ENCODE measurements at places on chromosomes 4 and X. TPM values are rescaled to one million over a fixed set of nuclear protein-coding genes. Genes with fewer than 3 reads are reported as not detected.

The SPACA5 gene
- not detected for total RNA-seq

The TEX11 gene
- total RNA-seq: not detected

The ASB11 gene
- 60.8 TPM for total RNA-seq

GRCh38 chrX:38881727-38882126, 80.5 kb downstream of the MID1IP1 start:
- DNase-seq: no peak

DNA sequence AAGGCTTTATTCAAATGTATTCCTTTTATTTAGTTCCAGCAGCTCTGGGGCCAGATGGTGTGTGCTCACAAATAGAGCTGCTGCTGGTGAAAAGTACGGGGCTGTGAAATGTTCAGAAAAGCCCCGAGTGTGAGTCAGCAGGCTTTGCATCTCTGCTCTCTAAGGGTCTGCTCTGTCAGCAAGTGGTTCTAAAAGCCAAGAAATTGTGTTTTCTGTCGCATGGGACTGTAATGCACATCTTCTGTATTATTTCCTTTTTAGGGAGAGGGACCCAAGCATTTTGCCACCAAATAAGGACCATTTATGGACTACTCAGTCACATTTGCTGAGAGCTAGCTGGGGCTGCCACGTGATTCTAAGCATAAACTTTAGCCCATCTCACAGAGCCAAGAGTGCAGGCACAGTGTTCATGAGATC, 82.9 kb upstream of the NHS start:
- DNase-seq: no peak

DNA sequence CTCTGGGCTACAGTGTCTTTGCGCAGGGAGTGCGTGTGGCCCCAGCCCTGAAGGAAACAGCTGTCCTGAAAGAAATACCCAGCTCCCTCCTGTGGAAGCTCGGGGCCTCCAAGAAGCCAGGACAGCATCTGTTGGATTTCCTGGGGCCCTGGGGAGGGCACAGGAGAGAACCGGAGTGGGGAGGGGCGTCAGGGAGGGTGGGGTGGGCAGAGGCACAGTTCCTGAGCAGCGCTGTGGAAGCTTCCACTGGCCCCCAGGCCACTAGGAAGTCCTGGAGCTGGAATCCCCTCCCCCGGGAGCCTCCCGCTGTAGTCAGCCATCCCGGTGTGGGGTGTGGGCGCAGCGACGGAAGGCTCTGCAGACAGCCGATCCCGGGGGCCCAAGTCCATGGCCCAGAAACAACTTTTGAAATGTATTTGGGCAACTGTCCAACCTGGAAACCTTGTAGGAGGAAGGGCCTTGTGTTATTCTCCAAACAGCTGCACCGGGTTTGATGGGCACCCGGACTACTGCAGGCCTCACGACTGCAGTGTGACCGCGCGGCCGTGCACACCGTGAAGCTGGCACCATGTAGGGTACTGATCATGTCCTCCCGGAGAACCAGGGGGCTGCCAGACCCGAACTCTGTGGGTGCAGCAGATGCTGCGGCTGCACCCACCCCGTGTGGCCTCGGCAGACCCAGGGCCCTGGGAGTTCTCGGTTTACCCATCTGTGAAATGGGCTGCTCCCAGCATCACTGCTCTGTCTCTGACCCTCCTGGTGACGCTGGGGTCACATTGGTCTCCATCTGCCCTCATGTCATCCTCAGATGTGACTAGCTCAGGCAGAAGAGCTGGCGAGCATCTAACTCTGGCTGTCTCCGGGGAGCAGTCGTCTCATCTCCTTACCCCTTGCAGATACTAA, 68.5 kb upstream of the HMX1 start:
- no peak for DNase-seq

DNA sequence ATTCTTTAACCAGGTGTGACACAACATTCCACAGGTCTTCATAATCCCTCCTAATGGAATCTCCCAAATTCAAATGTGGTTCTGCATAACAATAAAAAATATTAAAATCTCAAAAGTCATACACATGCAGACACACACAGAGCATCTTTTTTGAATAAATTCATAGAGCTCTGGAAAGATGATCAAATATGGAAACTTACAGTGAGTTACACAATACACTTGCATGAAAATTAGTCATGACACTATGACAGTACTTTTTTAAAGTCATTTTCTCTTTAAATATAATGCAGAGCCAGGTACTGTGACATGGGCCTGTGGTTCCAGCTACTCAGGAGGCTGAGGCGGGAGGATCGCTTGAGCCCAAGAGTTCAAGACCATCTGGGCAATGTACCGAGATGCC, 38.9 kb downstream of the DDX60L start:
- DNase-seq: no peak

- DNase-seq: peak; percentile 95
Observed at GRCh38 chrX:53081925-53082772, at the start of gene TSPYL2. Gene TSPYL2, plus strand, starts transcription at chrX:53082367. Its CDS starts 132 bp downstream, at chrX:53082499.

DNA sequence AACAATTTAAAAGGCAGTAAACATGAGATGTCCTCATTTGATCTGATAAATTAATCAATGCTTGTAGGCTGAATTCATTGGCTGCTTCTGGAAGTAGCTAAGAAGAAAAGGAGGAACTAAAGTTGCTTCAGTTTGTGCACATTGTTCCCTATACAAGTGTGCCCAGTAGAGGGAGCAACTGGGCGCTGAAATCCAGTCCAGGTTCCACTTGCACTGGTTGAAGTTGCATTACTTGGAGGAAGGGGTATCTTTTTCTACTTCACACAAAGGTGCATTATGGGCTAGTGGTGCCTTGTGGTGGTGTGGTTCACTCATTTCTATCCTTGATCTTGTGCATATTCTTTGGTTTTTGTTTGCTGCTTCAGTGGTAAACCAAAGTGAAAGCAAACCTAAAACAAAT, 67.9 kb upstream of the SOX3 start:
- DNase-seq: no peak

DNA sequence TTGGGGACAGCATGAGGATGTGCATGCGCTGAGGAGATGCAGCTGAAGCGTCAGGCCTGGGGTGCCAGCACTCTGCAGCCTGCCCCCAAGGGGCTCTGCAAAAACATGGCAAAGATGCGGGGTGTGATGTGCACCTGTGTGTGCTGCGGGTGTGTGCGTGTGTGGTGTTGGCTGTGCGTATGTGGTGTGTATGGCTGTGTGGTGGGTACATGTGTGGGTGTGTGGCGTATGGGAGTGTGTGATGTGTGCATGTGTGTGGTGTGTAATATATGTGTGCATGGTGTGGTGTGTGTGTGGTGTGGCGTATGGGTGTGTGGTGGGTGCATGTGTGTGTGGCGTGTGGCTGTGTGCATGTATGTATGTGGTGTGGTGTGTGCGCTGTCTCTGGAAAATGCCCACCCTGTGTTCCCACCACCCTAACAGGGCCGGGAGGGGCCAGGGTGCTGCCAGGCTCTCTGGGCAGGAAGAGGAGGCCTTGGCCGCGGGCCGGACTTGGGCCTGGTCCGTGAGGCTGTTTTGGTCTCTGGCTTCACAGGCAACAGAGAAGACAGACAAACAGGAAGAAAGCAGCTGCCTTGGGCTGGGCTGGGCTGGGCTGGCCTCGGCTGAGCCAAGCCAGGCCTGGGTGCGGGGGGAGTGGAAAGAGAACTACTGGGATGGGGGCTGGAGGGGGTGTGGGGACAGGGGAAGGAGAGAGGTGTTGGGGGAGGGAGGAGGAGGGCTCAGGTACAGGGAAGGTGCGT, 1.1 kb upstream of the AVPR2 start:
- DNase-seq: no peak

Measured in cardiac septum (tissue), 1 donor.